Esophagus muscularis mucosa (tissue), 4 donors: ENCODE measurements at places on chromosomes 4 and X. TPM values are rescaled to one million over a fixed set of nuclear protein-coding genes. Genes with fewer than 3 reads are reported as not detected.

- H3K36me3 ChIP-seq: no peaks in the 10 kb centered on the region
- H3K4me1 ChIP-seq: no peaks in the 10 kb centered on the region
- no peak overlapping the region for H3K27ac ChIP-seq
- no peaks in the 10 kb centered on the region for H3K27me3 ChIP-seq
- no peak overlapping the region for H3K4me3 ChIP-seq
- DNase-seq: no peak
Measured at GRCh38 chrX:6015423-6015822, 213.2 kb downstream of the NLGN4X start.

Gene GPAT3
- 7.5 TPM for total RNA-seq

Gene CPLX1
- 1.2 TPM for total RNA-seq

GRCh38 chrX:119417842-119418241, 18.7 kb downstream of the SLC25A43 start:
- no peak overlapping the region for H3K4me3 ChIP-seq
- H3K27ac ChIP-seq: no peak overlapping the region
- peaks cover 3% of the 10 kb centered on the region for H3K36me3 ChIP-seq
- no peaks in the 10 kb centered on the region for H3K27me3 ChIP-seq

Gene MORC4
- 11.1 TPM for total RNA-seq

Gene TMPRSS11A
- total RNA-seq: 0.42 TPM

DNA sequence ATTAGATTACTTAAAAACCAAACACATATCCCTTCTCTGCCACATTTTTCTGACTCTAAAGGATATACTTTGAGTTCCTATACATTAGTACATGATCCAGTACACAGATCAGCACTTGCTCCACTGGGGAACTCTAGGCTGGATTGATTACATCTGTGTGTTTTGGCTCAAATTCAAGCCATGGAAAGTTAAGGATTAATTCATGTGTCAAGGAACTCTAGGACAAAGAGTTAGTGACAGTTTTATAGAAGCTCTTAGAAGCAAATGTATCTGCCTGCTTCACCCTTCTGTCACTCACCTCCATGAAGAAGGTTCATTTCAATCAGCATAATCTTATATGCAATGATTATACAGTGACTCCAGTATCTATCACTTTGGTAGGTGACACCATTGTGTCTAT, 43.2 kb downstream of the SCFD2 start:
- H3K36me3 ChIP-seq: no peaks in the 10 kb centered on the region
- no peaks in the 10 kb centered on the region for H3K27me3 ChIP-seq
- no peak overlapping the region for H3K27ac ChIP-seq

Gene JADE3
- 7.8 TPM for total RNA-seq

GRCh38 chr4:180668732-180669131, 1574.5 kb upstream of the TENM3 start:
- H3K36me3 ChIP-seq: no peaks in the 10 kb centered on the region
- no peak overlapping the region for H3K27ac ChIP-seq
- no peaks in the 10 kb centered on the region for H3K27me3 ChIP-seq
- H3K4me3 ChIP-seq: no peak overlapping the region
- no peaks in the 10 kb centered on the region for H3K4me1 ChIP-seq
- no peak for DNase-seq

DNA sequence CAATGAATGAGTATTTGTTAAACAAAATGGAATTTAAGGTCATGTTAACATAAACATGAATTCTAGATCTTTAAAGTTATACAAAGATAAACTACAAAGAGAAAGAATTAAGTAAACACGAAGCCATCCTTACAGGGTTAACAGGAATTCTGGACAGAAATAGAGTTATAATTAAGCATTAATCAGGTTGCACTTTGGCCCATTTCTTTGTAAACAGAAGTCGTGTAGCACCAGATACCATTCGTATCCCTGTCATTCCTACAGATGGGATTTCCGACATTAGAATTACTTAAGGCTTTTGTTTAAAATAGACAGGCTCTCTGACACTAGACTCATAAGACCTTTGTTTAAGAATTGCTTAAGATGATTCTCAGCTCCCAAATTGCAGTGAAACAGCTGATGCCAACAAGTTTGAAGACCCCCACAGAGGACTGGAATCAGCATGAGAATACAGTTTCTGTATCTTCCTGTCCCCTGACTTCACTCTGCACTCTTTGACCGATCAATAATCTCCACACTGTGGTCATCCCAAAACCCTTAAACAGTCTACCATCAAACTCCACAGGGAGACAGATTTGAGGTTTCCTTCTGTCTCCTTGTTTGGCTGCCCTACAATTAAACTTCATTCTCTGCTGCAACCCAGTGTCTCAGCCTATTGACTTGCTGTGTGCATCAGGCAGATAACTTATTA, 22.3 kb upstream of the TMEM150C start:
- H3K36me3 ChIP-seq: no peaks in the 10 kb centered on the region
- H3K27me3 ChIP-seq: no peaks in the 10 kb centered on the region
- H3K4me1 ChIP-seq: no peaks in the 10 kb centered on the region
- no peak for DNase-seq

Gene SLC9B1
- total RNA-seq: 0.29 TPM
